Mesenteric fat pad (tissue), 1 donor: ENCODE measurements at places on chromosomes 11 and 22. TPM values are rescaled to one million over a fixed set of nuclear protein-coding genes. Genes with fewer than 3 reads are reported as not detected.

GRCh38 chr11:72471005-72471898 lies 36.9 kb upstream of the CLPB start:
- DNase-seq, result no peak

GRCh38 chr11:33366918-33367317 lies 109.7 kb downstream of the HIPK3 start:
- DNase-seq, result no peak

Gene RASSF10
- total RNA-seq, result 0.13 TPM

DNA sequence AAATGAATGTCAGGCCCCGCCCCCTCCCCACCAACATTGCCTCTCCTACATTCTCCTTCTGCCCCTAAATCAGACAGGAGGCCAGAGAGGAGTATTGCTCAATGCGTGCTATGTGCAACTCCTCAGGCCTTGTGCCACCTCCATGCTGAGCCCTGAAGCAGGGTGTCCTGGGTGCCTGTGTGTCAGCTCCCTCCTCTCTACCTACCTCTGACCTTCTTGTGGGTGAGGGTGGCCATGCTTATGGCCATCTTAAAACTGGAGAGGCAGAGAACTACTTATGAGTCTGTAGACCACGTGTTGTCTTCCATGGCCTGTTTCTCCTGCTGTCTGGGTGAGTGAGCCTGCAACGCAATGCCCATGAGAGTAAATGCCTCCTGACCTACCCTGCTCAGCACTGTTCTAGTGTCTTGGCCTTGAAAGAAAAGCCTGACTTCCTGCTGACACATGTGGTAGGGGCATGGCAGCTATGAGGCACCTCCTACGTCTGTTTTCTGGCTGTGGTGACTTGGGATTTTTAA lies 10.5 kb downstream of the MCAM start:
- no peak for DNase-seq
